ENCODE measurements at places on chromosomes 16 and 17.
A peak's percentile ranks its signal among the peaks of the same experiment; 100 is the strongest.

DNA sequence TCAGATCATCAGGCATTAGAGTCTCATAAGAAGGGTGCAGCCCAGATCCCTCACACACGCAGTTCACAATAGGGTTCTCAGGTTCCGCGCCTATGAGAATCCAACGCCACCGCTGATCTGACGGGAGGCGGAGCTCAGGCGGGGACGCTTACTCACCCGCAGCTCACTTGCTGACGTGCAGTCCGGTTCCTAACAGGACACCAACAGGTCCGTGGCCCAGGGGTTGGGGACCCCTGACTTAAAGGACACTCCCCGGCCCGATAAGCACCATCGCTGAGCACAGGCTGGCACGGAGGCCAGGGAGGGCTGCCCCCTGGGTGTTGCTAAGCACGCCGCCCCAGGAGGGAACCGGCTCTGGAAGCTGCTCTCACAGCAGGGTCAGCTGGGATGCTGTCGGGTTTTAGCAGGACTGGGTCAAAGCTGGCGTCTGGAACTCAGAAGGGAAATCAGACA, 30.1 kb upstream of the BAHCC1 start:
- no peak for DNase-seq

GRCh38 chr17:81509207-81509971, 3.2 kb downstream of the ACTG1 start:
- DNase-seq, result no peak

DNA sequence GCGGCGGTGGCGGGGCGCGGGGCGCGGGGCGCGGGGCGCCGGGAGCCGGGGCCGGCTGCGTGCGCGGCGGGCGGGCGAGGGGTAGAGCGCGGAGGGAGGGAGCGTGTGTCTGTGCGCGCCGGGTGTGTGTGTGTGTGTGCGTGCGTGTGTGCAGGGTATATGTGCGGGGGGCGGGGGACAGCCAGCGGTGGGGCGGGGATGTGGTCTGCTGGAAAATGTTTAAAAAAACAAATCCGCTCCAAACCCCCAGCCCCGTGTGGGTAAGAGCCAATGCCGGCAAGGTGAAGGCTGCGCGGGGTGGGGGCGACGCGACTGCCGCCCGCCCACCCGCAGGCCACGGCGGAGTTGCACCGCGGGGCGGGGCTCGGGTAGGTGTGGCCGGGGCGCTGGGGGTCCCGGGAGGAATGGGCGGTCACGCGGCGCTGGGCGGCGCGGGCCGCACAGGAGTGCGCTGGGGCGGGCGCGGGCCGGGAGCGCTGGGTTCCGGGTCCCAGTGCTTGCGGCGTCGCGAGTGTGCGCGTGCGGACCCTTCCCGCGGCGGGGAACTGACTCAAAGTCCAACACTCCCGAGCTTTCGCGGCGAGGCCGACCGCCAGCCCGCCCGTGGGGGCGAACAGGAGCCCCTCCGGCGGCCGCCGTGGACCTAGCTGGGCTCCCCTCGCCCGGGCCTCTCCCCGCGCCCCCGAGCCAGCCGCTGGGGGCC, at the start of gene CYGB:
Gene CYGB, minus strand, starts transcription at position 132 of the 703 bp plus-strand sequence. CDS start 167 bp downstream, outside the sequence.
- DNase-seq, result no peak

DNA sequence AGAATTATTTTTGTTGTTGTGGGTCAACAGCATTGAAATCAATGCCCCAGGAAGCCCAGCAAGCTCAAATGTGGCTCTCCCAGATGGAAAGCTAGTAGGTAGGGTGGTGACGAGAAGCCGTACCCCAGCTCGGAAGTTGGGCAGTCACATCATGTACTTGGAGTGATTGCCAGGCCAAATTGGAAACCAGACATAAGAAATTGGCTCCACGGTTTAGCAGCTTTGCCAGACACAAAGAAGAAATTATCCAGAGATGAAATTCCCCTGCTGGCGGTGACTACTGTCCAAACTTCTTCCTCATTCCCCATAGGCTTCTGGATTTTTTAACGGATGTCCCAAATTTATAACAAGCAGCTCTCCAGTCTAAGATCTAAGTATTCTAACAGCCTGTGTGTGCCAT, 95.9 kb downstream of the OR1D5 start:
- DNase-seq, result no peak

DNA sequence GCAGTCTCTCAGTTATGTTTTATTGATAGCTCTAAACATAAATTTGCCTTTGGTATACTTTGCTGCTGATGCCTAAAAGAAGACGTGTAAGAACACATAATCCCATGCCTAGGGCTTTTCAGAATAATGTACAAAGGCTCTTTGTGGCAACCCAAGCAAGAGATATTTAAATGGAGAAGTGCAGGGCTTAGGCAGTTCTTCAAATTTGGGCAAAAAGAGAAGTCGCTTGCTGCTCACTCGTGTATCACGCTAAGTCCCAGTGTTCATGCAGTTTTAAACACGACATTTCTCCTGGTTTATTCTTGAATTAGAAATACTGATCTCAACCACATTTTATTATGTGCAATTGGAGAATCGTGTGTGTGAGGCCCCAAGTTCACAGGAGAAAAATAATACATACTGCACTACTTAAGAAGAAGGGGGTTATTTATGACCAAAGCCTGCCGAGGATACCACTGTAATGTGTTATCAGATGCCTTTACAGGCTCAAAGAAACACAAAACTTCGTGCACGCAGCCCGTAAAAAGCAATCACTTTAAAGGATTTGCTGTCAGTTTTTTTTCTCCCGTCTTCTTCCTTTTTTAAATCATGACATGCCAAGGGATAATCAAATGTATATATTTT, 22.5 kb upstream of the IRX6 start:
- no peak for DNase-seq

DNA sequence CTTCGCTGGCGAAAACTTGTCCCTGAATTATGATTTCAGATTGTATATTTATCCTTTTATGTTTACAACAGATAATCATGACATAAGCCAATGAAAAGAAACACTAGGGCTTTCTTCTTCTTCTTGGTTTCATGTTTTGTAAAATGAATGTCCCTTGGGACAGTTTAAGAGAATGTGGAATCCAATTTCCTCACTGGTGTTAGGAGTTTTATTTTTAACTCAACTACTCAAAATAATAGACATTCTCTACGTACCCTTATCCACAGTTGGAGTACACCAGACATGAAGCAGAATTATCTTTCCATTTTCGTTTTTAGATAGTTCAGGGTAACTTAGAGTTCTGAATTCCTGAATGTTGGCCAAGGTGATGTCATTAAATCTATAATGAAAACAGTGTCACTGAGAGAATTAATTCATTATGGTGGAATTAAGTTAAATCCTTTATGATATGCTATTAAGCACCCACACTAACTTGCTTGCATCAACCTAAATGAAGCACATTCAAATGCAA, 43.4 kb downstream of the IRX6 start:
- DNase-seq, result no peak

DNA sequence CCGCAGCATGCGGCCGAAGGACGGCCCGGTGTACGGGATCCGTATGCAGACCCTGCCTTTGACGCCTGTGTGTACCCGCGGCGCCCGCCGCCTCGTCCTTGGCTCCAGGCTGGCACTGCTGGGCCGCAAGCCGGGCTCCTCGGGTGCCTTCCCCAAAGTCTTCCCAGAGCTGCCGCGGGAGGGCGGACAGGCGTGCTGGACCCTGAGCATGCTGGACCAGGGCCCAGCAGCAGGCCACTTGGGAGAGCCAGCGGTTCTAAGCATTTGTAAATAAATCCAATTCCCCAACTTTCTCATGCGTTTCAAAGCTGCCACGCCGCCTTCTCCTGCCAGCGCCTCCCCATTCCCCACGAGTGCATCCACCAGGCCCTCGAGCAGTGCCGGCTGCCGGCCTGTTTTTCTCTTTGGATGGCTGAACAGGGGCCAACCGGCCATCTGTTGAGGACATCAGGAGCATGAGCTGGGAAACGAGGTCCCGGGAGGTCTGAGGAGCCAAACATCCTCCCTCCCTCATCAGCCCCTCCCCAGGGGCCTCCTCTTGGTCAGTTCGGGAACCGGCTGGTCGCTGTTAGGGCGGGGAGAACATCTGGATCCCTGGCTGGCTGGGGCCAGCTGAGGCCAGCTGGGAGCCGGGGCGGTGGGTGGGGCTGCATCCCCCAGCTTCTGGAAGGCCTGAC, 20.5 kb upstream of the PABPN1L start:
- DNase-seq, result no peak

DNA sequence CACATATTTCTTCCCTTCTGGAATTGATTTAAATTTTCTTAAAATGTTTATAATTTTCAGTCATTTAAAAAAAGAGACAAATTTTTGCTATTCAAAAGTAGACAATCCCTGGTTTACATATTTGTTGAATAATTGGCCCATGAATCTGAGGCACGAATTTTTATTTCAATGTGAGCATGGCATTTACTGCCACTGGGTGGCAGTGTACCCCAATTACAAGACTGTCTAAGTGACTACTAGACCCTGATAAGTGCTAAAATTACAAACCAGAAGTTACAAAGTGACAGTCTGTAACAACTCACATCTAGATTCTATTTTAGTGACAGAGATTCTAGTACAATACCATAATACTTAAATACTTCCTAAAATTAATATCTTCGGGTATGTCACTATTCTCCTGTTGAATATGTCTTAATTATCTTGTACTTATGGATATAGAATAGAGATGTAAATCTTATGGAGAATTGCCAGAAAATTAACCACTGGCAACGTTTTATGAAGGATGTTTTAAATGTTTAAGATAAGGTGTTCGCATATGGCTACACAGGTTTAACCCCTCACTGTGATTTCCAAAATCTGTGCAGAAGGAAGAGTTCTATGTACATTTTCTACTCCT, 235.8 kb downstream of the MAP2K4 start:
- DNase-seq, result peak; percentile 31

GRCh38 chr17:82974136-82974952, 105.1 kb upstream of the METRNL start:
- DNase-seq, result no peak

DNA sequence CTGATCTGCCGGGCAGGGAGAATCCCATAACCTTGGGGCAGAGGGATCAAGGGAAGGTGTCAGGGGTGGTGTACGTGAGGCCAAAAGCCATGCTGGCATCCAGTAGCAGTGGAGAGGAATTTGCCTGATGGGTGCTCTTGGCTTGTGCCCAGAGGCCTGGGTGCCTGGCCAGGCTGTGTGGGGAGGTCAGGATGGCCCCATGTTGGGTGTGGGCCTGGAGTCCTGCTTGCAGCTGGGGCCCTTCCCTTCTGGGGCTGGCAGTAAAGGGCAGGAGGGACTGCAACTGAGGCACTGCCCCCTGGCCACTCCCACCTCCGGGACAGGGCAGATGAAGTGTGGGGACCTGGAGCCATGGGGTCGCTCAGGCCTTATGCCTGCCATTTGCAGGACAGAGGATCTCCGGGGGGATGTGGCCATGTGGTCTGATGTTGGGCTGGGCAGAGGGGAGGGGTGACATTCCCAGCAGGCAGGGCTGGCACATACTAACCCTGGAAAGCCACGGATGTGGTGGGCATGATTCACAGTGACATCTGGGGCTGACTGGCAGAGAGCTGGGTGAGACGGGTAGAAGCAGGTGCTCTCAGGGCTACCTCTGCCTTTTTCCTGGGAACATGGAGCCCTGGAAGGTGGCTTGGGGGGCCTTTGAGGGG, 3.5 kb downstream of the FMNL1 start:
- DNase-seq, result no peak

DNA sequence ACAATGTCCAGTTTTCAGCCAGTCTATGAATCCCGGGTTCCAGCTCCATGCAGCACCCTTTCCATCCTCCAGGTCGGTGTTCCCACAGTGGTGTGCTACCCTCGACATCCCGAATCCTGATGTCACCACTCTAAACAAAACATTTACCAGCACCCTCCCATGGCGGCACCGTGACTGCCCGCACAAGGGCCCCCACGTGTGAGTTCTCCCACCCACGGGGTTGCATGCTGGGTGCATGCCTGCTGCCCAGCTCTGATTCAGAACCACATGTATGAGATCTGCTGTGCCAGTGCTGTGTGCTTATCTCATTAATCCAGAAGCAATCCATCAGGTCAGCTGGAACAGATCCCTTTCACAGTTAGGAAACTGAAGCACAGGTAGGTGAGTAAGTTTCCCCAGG, 57.4 kb downstream of the C16orf78 start:
- DNase-seq, result no peak

DNA sequence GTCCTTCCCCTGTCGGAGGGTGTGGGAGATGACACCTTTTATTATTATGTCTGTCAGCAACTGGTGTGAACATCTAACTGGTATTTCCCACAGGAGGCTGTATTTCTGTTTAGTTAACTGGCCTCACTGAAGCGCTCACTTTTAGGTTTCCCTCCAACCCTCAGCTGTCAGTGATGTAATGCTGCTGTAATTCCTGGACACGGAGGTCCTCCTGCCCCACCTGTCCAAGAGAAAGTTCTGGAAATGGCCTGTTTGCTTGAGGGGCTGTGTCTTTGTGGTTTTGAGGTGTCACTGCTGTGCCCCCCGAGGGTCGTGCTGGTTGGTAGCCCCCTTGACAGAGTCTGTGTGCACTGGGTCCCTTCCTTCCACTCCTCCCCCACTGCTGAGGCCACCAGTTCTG, 11.5 kb downstream of the KCNJ12 start:
- DNase-seq, result no peak

DNA sequence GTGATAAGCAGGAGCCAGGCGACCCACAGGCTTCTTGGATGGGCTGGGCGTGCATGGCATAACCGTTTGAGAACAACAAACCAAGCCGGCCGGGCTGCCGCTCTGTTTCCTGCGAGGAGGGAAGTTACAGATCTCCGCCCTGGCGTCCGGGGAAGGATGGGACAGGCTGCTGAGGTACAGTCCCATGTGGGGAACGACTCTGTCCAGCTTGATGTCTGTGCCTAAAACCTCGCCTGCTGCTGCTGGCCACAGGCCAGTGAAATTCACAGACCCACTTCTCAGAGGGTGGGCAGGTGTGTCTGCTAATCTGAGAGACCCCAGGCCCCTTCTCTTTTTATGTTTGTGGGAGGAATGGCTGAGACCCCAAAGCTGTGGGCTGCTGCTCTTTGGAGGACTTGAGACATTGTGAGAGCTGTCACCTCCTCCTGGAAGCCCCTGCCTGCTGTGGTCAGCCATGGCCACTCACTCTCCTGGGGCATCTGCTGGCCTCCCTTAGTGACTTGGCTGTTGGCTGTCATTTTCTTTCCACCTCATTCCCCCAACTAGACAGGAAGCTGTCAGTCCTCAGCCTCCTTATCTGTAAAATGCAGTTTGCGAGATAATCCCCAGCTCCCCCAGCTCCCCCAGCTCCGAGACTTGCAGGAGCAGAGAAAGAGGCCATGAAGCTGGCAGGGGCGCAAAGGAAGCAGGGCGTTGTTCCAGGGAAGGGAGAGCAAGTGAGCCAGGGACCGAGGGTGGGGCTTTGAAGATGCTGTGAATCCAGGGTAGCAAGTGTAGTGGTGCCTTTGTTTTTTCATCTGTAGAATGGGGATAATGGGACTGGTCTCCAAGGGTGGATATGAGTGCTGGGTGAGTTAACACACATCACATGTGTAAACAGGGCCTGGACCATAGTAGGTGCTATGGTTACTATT, 51.0 kb downstream of the CMIP start:
- DNase-seq, result no peak
